ENCODE measurements at places on chromosomes 4 and X.

DNA sequence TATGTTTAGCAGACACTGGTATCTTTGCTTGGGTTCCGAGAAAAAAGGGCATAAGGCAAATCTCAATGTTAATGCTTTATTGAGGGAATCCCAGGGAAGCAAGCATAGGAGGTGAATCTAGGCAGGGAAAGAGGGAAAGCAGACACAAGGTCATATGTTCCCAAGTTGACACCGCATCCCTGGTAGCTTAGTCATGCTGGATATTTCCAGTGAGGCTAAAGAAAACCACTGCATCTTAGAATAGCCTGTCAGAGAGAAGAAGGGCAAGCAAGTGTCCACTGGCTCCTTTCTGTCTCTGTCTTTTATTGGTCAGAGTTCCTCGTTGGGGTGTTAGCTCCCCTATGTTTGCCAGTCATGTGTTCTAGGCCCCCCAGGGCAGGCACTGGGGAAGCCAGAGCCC, 104.7 kb downstream of the NKX6-1 start:
- no peak for DNase-seq

GRCh38 chr4:135065366-135065765, 863.8 kb upstream of the PABPC4L start:
- no peak for DNase-seq

DNA sequence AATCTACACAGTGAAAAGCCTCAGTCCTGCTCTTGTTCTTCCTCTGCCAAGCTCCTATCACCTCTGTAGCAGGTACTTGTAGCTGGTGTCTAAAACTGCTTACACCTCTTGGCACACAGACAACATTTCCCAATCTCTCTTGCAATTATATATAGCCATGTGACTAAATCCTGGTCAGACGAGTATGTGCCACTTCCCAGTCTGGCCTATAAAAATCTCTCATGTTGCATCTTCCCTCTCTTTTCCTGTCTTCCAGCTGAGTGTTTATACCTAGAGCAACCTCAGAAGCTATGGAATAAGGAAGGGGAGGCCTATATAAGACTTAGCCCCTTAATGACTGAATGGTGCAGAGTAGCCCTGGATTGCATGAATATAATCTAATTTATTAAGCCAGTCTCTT, 105.8 kb downstream of the RNF150 start:
- DNase-seq: no peak

DNA sequence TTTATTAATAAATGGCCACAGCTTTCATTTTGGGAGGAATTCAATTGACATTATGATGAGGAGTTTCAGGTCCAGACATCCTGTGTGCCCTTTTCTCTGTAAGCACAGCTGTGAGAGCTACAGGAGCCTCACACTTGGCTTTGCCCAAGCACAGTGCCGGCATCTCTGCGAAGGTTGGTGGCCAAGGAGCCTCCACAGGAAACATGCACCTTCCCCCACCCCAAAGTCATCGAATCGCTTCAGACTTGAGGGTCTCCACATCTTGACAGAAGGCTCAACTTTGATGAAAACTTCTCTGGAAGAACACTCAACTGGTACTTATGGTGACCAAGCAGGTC, 100.0 kb downstream of the SYNPO2 start:
- DNase-seq: no peak

- DNase-seq: peak; percentile 87
Observed at GRCh38 chr4:79578606-79579005, 170.6 kb upstream of the GK2 start.

DNA sequence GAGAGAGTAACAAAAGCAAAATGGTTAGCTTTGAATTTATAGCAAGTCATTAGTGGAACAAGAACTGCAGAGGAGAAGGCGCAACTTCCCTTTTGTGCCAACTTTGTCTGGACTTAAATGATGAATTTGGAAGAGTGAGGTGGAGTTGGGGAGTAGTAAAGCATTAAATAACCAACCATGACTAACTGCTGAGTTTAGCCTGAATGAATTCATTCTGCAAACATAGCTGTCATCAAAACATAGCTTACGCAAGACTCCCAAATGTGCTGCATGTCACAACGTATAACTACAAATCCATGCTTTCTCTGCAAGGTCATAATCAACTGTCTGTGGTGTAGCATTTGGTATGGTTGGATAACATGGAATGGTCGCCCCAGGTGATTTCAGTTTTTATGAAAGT, 75.9 kb upstream of the RPL34 start:
- DNase-seq: no peak

DNA sequence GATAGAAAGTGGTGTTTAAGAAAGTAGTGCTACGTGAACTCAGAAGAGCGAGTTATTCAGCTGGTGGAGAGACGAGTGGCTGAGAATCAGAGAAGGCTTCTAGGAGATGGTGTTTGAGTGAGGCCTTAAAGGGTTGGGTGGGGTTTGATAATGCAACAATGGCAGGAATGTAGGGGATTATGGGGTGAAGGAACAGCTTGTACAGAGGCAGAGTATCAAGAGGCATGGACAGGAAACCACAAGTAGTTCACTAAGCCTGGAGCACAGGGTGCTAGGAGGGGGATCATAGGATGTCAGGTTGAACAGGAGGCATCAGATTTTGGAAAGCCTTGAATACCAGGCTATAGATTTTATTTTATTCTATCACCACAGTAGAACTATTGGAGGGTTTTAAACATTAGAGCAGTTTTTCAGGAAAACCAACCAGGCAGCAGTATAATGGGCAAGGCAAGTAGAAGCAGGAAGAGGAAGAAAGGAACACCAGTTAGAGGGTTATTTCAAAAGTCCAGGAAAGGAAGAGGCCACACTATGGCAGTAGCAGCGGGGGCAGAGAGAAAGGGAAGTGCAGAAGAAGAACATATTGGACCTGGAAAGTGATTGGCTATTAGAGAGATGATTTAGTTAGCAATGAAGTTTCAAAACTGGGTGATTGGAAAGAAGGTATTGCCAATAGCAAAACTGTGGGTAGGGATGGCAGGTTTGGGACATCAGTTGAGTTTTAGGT, 99.2 kb downstream of the DOCK11 start:
- DNase-seq: peak; percentile 41

DNA sequence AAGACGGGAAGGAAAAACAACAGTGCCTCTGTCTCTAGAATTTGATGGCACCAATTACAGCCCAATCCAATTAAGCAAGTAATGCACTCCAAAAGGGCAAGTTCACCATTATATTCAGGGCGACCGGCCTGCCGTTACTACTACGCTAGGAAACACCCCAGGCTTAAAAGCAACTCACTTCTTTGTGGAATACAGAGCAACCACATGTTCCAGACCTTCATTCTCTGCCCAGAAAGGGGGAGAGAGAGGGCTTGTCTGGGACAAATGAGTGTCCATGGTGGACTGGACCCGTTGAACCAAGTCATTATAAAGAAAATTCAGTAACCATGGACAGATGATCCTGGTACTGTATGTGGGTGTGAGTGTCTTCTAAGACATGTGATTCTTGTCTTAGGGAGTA, 1.6 kb downstream of the KDR start:
- no peak for DNase-seq

DNA sequence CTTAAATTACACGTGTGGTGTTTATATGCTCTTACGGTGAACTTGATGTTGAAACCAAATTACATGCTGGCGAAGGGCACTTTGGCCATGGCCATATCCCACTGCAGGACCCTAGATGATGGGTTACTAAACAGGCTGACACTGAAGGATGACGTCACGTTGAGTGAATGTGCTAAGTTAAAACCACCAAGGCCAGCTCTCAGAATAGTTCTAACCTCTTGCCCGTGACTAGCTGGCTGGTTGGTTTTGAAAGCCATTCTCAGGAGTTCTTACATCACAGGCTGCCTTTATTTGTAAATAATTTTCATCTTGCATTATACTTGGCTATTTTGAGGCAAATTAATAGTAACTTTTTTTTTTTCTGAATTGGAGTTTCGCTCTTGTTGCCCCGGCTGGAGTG, 41.3 kb upstream of the PHEX start:
- no peak for DNase-seq

DNA sequence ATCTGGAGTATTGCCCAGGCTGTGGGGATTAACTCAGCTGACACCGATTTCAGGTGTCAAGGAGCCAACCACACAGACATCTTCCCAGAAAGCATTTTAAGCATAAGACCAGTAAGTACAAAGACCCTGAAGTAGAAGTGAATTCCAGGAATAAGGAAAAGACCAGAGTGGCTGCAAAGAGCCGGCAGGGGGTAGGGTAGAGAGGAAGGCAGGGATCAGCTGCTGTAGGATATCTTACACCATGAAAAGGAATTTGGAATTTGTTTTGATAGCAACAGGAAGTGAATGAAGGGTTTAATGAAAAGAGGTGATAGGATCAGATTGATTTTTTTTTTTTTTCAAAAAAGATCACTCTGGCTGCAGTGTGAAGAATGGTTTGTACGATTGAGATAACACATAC, 113.6 kb upstream of the PPARGC1A start:
- DNase-seq: no peak

DNA sequence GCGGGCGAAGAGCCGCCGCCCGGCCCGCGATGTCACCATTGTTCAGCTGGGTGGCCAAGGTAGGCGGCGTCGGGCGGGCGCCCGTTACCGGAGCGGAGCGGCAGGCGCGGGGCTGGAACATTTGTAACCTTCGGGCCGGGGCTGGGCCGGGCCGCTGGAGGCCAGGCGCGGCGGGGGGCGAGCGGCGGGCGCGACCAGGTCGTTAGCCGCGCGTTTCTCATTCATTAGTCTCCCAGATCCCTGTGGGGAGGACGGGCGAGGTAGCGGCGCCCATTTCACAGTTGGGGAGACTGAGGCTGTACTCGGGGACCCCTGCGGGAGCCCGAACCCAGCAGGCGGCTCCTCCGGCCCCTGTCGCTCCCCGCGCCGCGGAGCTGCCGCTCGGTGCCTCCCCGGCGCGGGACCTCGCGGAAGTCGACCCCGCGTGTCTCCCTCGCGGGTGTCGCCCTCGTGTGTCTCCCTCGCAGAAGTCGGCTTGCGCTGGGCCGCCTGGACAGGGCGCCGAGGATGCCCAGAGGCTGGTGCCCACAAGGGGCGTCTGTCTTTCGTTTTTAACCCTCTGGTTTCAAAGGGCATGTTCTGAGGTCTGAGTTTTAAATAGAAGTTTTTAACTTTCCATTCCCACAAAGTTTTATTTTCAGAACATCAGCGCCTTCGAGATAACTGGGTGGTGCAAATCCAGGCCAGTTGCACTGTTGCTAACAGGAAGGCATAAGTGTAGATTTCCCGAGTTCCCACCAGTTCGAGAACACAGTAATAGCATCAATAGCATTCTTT, 17.5 kb downstream of the PTTG2 start:
- DNase-seq: peak; percentile 57

DNA sequence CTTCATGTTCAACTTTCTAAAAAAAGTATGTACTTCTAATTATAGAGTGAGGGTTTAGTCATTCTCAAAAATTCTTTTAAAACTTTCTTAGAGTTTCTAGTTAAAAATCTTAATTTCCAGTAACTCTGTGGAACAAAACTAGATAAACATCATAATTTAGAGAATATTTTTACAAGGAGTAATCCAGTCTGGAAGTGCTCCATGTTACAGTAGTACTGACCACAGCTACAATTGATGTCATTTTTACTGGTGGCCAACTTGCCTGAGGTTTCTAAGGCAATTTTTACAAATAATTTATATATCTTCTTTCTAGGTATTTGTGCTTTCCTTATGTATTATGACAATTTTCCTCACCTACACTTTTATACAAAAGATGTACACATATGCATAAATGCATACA, 490.4 kb downstream of the CENPC start:
- no peak for DNase-seq

GRCh38 chr4:99462875-99463464, 27.8 kb upstream of the ADH7 start:
- peak; percentile 58 for DNase-seq

DNA sequence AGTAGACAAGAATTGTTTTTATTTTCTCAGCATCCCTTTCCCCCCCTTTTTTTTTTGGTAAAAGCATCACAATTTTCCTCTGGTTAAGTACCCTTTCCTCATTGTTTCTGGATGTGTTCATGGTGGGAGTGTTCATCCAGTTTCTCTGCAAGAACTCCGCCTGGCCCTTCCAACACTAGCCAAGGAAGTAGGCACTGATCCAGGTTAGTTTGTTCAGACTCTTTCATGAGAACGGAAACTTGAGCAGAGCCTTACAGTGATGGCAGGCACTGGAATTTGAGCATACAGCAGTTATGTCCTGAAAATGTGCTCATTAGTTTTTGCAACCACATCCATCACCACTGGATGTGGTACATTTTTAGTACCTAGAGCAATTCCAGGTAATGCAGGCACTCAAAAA, 336.1 kb upstream of the BOD1L1 start:
- DNase-seq: no peak
